GM12891 (cell line): ENCODE measurements at places on chromosomes 3 and 15.

DNA sequence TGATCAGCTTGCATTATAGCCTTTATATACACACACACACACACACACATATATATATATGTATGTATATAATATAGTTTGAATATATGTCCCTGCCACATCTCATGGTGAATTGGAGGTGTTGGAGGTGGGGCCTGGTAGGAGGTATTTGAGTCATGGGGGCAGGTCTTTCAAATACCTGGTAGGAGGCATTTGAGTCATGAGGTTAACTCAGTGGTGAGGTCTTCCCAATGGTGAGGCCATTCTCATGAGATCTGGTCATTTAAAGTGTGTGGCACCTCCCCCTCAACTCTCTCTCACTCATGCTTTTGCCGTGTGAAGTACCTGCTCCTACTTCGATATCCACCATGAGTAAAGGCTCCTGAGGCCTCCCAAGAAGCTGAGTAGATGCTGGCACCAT lies 27.5 kb upstream of the FHIT start:
- no peak for DNase-seq

GRCh38 chr3:84943379-84943778 lies 15.4 kb upstream of the CADM2 start:
- DNase-seq = no peak

- no peak for DNase-seq
Observed at GRCh38 chr3:119588112-119588511, 8.8 kb downstream of the ADPRH start.

DNA sequence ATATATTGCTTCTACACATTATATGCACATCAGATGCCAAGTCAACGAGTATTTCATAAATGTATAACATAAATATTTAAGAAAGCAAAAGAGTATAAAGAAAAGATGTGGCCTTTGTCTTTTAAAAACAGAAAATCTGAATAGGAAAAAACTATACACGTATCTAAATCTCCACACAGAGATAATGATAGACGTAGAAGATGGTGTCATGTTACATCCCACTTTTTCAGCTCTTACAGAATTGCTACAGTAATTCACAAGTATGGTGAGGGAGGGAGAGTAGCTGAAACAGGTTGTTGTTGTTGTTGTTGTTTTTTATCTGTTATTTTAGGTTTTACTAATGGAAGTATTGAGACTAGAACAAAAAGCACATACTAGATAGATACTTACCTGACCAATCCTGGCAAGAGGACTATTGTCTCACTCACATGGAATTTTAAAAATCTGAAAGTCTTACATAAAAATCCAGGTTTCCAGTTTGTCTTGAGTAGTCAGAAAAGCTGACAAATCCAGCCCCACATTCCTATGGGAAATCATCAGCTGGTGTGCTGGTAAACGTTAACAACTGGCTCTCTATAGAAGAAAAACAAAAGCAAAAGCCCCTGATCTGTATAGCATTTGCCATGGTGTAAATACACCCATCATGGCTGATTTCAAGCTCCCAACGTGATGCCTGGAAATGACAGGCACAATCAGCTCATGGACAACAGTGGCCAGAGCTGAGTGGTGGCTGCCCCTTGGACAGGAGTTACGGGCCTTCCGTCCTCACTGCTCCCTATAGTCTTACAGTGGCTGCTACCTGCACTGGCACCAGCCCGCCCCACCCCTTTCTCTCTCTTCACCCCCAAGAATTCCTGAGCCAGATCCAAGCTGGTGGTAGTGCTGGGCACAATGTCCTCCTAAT lies 47.4 kb upstream of the VGLL4 start:
- DNase-seq = no peak

GRCh38 chr3:30098243-30098642 lies 508.2 kb upstream of the TGFBR2 start:
- DNase-seq = no peak

- no peak for DNase-seq
Observed at GRCh38 chr3:44030687-44031305, 210.9 kb upstream of the TOPAZ1 start.

DNA sequence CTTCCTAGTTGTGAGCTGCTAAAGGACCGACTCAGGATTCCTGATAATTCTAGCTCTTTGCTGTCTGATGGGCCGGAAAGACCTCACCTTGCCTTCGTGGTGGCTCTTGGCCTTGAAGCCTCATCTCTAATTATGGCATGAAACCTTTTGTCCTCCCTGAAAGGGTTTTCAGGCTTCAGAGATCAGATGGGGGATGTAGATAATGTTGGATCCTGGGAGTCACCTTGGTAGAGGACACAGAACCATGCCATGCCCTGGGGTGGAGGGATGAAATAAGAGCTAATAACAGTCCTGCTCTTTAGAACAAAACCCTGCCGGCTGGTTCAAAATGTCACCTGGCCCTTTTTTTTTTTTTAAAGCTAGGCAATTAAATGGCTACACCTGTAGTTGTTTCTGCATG lies 50.8 kb upstream of the SYN2 start:
- DNase-seq = no peak

DNA sequence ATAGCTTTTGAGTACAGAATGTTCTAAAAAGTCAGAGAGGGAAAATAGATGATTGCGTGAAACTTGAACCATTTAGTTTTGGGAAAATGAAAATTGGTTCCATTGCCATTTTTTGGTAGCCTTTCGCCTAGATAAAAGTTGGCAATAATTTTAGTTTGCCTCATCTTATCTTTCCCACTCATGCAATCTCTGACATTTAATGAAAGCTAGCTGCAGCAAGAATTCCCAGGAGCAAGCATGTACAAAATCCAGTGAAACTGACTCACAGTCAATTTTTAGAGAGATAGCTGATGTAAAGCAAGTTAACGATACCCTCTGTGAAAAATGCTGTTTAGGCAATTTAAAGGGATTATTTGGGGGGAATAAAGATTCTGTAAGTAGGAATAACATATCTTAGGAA lies 797.4 kb downstream of the GRM7 start:
- no peak for DNase-seq

DNA sequence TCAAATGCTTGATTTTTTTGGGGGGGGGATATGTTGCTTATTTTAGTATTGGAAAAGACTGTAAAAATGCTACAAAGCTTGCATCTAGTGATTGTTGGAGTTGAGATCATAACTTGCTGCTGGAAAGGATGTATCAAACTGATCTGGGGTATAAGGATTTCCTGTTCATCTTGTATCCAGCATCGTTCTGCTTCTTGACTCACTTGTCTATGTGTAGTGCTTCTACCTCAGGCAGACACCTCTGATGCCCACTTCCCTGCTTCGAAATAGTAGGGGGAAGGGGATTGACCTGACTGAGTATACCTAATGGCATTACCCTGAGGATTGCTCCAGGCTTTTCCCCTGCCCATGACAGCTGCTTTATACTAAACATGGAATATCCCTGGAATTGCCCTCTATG lies 42.7 kb downstream of the STT3B start:
- DNase-seq = no peak

GRCh38 chr3:159252772-159253384 lies 451.0 kb downstream of the MFSD1 start:
- DNase-seq = no peak

DNA sequence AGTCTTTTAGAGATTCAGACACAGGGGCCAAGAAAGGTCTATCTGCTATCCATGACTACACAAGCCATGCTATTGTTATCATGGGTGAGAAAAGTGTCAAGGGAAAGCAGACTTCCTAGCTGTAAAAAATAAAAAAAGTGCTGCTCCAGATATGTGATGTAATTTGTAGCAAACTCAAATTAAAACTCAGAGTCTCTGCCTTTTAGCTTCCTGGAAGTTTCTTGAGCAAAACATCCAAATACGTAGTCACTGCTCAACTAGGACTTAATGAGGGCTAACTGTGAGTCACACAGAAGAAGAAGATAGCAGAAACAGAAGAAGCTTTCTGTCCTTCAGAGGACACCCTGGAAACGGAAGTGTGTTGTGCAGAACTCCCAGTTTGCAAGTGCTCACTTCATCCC lies 393.4 kb upstream of the NR2F2 start:
- DNase-seq = no peak

DNA sequence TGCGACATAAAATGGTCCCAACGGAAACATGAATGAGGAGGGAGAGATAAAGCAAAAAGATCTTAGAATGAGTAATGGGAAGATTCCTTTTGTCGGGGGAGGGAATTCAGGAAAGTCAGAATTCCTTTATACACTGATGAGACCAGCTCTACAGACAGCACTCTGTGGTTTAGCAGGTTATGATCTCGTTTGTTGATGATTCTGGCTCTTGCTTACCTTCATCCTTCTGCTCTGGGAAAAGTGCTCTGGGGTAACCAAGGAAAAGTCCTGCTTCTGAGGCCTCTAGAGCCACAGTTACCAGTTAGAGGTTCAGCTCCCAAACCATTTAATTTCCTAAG lies 150.7 kb upstream of the NR2E3 start:
- no peak for DNase-seq

DNA sequence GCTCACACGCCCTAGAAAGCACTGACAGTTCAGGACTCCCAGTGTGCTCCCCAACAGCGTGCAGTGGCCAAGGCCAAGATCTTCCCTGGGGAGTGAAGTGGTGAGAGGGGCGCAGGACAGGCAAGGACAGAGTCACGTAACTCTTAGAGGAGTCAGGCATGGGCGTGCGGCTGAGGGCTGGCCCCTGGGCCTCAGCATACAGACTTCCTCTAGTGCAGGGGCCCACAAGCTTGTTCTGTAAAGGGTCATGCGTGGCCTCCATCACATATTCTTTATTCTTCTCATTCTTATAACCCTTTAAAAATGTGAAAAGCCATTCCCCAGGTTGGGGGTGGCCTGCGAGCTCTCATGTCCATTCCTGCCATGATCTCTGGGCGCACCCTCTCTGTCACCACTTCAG lies 25.2 kb downstream of the TMEM43 start:
- no peak for DNase-seq

- DNase-seq = no peak
Observed at GRCh38 chr3:175746308-175746707, 887.2 kb downstream of the NAALADL2 start.

DNA sequence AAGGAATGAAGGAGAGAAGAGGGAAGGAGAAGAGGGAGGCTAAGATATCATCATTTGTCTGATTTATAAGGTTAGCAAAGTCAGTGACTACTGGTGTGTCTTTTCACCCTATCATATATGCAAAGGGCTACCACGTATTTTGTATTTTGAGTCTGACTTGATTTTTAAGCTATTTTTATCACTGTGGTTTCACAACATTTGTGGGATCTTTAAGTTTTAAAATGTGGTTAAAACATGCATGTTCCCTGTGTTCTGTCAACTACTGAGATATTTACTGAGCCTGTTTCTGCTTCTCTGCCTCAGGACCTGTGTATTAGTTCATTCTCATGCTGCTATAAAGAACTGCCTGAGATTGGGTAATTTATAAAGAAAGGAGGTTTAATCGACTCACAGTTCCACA lies 22.5 kb upstream of the SPTSSB start:
- DNase-seq = no peak

- DNase-seq = no peak
Observed at GRCh38 chr3:177037241-177037640, 160.0 kb downstream of the TBL1XR1 start.

DNA sequence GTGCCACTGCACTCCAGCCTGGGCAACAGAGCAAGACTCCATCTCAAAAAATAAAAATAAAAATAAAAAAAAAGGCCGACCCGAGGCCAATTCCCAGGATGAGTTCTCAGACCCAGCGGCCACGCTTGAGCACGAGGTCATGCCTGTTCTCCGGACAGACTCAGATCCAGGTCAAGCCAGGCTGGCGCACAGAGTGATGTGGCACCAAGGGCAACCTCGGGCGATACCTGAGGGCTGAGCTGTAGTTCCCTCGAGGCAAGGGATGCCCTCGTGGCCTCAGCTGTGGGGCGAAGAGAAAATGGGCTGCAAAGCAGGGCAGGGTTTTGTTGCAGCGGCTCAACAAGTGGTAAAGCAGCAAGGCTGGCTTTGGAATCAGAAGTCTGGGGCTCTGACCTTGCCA lies 77.3 kb downstream of the C3orf70 start:
- DNase-seq = no peak

DNA sequence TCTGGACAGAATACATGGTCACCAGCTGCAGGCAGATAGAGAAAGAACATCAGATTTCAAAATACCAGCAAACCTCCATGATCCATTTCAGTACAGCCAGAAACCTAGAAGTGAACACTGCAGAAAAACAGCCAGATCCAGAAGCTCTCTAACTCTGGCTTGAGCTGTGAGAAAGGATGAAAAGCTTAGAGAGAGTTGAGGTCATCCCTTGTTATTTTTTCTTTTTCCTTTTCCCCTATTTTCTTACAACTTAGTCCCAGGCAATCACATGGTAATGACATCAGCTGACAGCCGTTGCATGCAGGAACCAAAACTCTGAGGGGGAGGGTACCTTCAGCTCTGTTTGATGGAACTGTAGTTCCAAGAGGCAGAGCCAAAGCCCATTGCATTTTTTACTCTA lies 113.2 kb downstream of the TCF12 start:
- no peak for DNase-seq

GRCh38 chr15:99993262-99993661 lies 260.0 kb upstream of the LYSMD4 start:
- no peak for DNase-seq

DNA sequence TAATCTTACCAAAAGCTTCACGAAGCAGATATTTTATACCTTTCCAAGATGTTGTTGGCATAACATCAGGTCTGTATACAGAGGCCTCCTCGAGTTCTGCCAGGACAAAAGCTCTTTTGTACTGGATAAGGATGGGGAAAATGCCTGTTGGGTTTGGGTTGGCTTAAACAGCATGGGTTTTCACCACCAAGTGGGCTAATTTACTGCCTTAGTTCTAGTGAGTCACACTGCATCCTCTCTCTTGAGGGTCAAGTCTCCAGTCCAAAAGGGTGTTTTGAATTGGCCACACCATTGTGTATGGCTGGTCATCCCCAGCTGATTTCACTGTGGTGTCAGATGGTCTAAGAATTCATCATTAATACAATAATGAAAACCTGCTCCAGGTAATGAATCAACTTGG lies 26.1 kb upstream of the BHLHE40 start:
- DNase-seq = no peak

GRCh38 chr15:39255760-39256159 lies 325.1 kb upstream of the THBS1 start:
- DNase-seq = no peak

GRCh38 chr3:66747261-66747660 lies 246.4 kb upstream of the LRIG1 start:
- no peak for DNase-seq

DNA sequence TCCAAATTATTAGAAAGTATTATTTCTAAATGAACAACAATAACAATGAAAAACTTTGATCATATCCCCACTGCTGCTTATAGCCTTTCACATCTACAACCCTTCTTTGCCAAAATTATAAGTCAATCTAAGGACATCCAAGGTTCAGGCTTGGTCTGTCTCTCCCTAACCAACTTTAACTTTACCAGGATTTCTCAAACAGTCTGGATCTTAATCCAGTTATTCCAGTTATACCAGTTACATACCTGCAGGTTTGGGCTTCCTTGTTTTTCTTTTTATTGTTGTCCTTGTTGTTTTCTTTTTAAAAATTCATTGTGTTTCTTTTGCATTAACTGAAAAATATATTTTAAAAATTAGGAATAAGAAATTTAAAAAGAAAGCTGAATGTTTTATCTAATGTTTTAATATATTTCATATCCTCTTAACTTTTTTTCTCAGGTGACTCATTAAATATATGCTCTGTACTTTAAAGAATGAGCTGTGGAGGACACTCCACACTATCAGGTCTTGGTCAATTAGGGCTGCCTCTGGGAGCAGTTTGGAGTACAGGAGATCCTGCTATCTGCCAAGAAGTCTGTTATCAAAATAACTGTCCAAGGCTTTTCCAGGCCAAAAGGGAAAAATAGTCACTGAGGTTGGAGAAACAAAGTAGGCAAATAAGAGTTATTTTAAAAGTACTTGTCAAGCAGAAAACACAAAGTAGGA lies 421.4 kb downstream of the EPHA6 start:
- DNase-seq = no peak

GRCh38 chr3:118863731-118864322 lies 170.8 kb downstream of the IGSF11 start:
- no peak for DNase-seq
